ENCODE measurements at places on chromosomes 6 and 20. TPM values are rescaled to one million over a fixed set of nuclear protein-coding genes. Genes with fewer than 3 reads are reported as not detected.

HLA-DQB1 gene
- total RNA-seq, result 0.32 TPM

ZDHHC14 gene
- 4.3 TPM for total RNA-seq

SOD2 gene
- total RNA-seq, result 441 TPM

MTO1 gene
- 18.2 TPM for total RNA-seq

VSX1 gene
- total RNA-seq, result not detected

CST4 gene
- total RNA-seq, result 0.78 TPM

GSTA2 gene
- not detected for total RNA-seq

C6orf15 gene
- not detected for total RNA-seq

TCEA2 gene
- 20.3 TPM for total RNA-seq

FRS3 gene
- 2.1 TPM for total RNA-seq

PLEKHG1 gene
- 2.7 TPM for total RNA-seq

MAPK13 gene
- 5.7 TPM for total RNA-seq

APOBEC2 gene
- total RNA-seq, result not detected

UST gene
- 8.9 TPM for total RNA-seq

NKX2-4 gene
- total RNA-seq, result not detected

SYCP2L gene
- total RNA-seq, result not detected

IMPG1 gene
- total RNA-seq, result 0.26 TPM

DOK5 gene
- total RNA-seq, result 2.1 TPM

DYNLT2 gene
- total RNA-seq, result 1.0 TPM

CLPSL2 gene
- total RNA-seq, result not detected

PRDM13 gene
- not detected for total RNA-seq

ABT1 gene
- total RNA-seq, result 15.0 TPM

SGK2 gene
- total RNA-seq, result not detected

BTNL2 gene
- total RNA-seq, result not detected

RAET1E gene
- total RNA-seq, result not detected

CDK19 gene
- total RNA-seq, result 16.6 TPM

PTK7 gene
- 240 TPM for total RNA-seq

PI16 gene
- under 0.01 TPM for total RNA-seq

CRISP3 gene
- total RNA-seq, result not detected

NKAPL gene
- 2.5 TPM for total RNA-seq

ACTL10 gene
- total RNA-seq, result 1.4 TPM

SLC17A2 gene
- total RNA-seq, result not detected

OXT gene
- not detected for total RNA-seq

LAMA4 gene
- total RNA-seq, result 124 TPM

FNDC11 gene
- total RNA-seq, result 0.78 TPM

MCHR2 gene
- not detected for total RNA-seq

DSP gene
- total RNA-seq, result 2.2 TPM

FAM83C gene
- not detected for total RNA-seq

AKAP12 gene
- total RNA-seq, result 70.9 TPM

TP53RK gene
- 20.3 TPM for total RNA-seq

LY86 gene
- total RNA-seq, result not detected

LTB gene
- total RNA-seq, result not detected

PRPF6 gene
- total RNA-seq, result 55.0 TPM

MED23 gene
- total RNA-seq, result 14.1 TPM

BEND6 gene
- total RNA-seq, result 5.3 TPM

UBE2C gene
- total RNA-seq, result 110 TPM

Measured in epithelial cell of alveolus of lung (primary cell).